ENCODE measurements at places on chromosomes 13 and 19. TPM values are rescaled to one million over a fixed set of nuclear protein-coding genes. Genes with fewer than 3 reads are reported as not detected.

GRCh38 chr13:44181931-44182330 is 191.7 kb upstream of the SERP2 start:
- H3K4me3 ChIP-seq = no peak overlapping the region
- no peak for DNase-seq
- no peak overlapping the region for H3K27ac ChIP-seq
- H3K36me3 ChIP-seq = no peaks in the 10 kb centered on the region
- H3K4me1 ChIP-seq = peaks cover 2% of the 10 kb centered on the region
- peaks cover 30% of the 10 kb centered on the region for H3K27me3 ChIP-seq

- H3K36me3 ChIP-seq = no peaks in the 10 kb centered on the region
- no peak overlapping the region for H3K27ac ChIP-seq
- H3K4me1 ChIP-seq = no peaks in the 10 kb centered on the region
- H3K27me3 ChIP-seq = no peaks in the 10 kb centered on the region
These were observed 106.5 kb downstream of the POSTN start for GRCh38 chr13:37492075-37492474.

DNA sequence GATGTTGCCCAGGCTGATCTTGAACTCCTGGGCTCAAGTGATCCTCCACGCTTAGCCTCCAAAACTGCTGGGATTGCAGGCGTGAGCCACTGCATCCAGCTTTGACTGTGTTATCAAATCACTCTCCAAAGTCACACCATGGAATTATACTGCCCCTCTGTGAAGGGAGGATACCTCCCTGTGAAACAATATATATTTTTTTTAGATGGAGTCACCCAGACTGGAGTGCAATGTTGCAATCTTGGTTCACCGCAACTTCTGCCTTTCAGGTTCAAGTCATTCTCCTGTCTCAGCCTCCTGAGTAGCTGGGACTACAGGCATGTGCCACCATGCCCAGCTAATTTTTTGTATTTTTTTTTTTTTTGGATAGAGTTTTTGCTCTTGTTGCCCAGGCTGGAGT is 7.7 kb downstream of the TYK2 start:
- H3K36me3 ChIP-seq = peaks cover 4% of the 10 kb centered on the region
- peak overlapping the region; percentile 5 for H3K4me3 ChIP-seq
- DNase-seq = no peak
- H3K4me1 ChIP-seq = peaks cover 5% of the 10 kb centered on the region

- DNase-seq = no peak
- peaks cover 3% of the 10 kb centered on the region for H3K4me1 ChIP-seq
- no peak overlapping the region for H3K4me3 ChIP-seq
- H3K27ac ChIP-seq = no peak overlapping the region
- H3K36me3 ChIP-seq = peaks cover 2% of the 10 kb centered on the region
- peaks cover 53% of the 10 kb centered on the region for H3K27me3 ChIP-seq
These were observed 71.2 kb downstream of the SPACA7 start for GRCh38 chr13:112447306-112447705.

GRCh38 chr13:46743191-46743590 is 53.8 kb downstream of the ESD start:
- no peak overlapping the region for H3K4me3 ChIP-seq
- no peaks in the 10 kb centered on the region for H3K27me3 ChIP-seq
- DNase-seq = no peak
- no peak overlapping the region for H3K27ac ChIP-seq
- H3K4me1 ChIP-seq = no peaks in the 10 kb centered on the region
- peaks cover 11% of the 10 kb centered on the region for H3K36me3 ChIP-seq

DNA sequence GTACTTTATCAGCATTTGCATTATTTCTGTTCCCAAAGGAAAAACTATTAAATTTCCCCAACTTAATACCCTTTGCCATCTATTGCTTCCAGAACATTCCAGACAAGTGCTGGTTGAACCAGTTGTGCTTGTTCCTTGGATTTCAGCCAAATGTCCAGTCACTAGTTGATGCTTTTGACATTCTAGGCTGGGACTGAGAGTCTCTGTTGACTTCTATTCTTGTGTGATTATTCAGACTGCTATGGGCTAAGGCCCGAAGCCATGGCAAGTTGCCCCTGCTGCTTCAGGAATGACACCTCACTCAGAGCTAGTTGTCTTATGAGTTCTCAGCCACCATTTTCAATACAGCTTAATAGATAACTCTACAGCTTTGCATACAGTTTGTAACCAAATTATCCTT is 458.1 kb upstream of the ARGLU1 start:
- H3K4me1 ChIP-seq = no peaks in the 10 kb centered on the region
- no peaks in the 10 kb centered on the region for H3K36me3 ChIP-seq
- no peaks in the 10 kb centered on the region for H3K27me3 ChIP-seq

DNA sequence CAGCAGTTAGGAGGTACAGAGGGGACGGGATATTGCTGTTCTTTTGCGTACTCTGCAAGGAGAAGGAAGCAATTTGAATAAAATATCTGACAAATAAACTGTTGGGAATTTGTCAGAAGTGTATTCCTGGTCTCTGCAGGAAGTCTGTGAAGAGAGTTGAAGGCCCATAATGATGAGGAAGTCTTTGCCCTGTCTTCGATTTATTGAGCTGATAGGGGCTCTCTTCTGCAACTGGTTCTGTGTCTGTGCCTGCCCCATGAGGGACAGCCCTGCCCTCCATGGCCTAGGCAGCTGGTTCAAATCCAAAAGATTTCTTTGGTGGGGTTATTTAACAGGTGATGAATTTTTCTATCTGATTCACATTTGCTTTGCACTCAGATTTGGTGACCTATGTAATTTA is 339.7 kb upstream of the EDNRB start:
- no peaks in the 10 kb centered on the region for H3K4me1 ChIP-seq
- H3K27me3 ChIP-seq = no peaks in the 10 kb centered on the region
- no peak overlapping the region for H3K4me3 ChIP-seq
- no peak overlapping the region for H3K27ac ChIP-seq
- H3K36me3 ChIP-seq = no peaks in the 10 kb centered on the region

DNA sequence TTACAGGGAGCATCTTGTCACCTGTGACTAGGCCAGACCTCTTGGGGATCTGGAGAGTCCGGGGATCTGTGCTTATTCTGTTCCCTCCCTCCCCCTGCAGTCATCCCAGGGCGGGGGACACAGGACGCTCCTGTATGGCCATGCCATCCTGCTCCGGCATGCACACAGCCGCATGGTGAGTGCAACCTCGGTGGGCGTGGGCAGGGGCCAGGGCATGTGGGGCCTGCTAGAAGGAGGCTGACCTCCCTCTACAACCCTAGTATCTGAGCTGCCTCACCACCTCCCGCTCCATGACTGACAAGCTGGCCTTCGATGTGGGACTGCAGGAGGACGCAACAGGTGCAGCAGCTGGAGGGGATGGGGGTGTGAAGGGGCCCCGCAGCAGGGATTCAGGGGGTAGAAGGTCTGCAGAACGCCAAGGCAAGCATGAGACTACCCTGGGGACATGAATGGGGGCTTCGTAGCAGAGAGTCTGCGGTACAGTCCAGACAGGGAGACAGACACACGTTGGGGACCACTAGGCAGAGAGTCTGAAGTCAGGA is 10.0 kb downstream of the RYR1 start:
- no peak for DNase-seq
- peaks cover 5% of the 10 kb centered on the region for H3K27me3 ChIP-seq
- H3K4me1 ChIP-seq = peaks cover 9% of the 10 kb centered on the region
- no peak overlapping the region for H3K27ac ChIP-seq

- H3K4me3 ChIP-seq = peak overlapping the region; percentile 69
- peaks cover 50% of the 10 kb centered on the region for H3K27me3 ChIP-seq
- no peaks in the 10 kb centered on the region for H3K36me3 ChIP-seq
- DNase-seq = no peak
- H3K4me1 ChIP-seq = peaks cover 3% of the 10 kb centered on the region
These were observed 346.5 kb downstream of the ZNF536 start for GRCh38 chr19:30718707-30719106.

DNA sequence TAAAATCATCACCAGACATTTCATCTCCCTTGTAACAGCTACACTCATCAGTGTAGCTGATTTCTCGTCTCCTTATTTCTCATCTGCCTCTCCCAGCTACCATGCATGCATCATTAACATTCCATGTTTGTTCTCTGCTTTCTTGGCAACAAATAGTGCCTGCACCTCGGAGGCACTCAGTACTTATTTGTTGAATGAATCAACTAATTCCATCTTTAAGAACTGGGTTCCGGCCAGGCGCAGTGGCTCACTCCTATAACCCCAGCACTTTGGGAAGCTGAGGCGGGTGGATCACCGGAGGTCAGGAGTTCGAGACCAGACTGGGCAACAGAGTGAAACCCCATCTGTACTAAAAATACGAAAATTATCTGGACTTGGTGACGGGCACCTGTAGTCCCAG is 63.9 kb upstream of the GTF3A start:
- peaks cover 2% of the 10 kb centered on the region for H3K4me1 ChIP-seq
- H3K36me3 ChIP-seq = peaks cover 6% of the 10 kb centered on the region
- no peak overlapping the region for H3K27ac ChIP-seq
- DNase-seq = no peak

GRCh38 chr19:38362076-38362945 is 12.1 kb upstream of the PSMD8 start:
- H3K36me3 ChIP-seq = no peaks in the 10 kb centered on the region
- no peak overlapping the region for H3K27ac ChIP-seq

DNA sequence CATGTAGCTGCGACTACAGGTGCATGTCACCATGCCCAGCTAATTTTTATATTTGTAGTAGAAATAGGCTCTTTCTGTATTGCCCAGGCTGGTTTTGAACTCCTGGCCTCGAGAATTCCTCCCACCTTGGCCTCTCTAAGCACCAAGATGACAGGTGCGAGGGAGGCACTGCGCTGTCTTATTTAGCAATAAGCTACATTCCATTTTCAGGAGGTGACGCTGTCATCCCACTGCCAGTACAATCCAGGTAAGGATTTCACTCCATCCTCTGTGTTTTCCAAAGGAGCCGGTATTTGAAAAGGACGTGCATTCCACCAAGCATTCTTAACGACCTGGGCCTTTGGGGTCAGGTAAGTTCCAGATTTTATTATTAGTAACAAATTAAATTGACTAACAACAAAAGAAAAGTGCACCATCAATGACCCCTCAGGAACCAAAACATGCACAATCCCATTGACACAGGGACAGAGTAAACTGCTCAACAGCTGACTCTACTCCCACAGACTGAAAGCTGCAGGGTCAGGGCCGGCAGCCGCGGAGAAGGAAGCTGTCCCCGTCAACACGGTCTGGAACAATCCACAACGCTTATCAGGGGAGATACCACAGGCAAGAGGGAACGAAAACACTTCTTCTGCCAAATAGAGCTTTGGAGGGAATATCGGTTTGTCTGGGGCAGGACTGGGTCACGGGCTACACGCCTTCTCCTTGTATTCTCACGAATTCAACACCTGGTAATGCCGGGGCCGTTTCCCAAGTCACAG is 82.8 kb downstream of the INSR start:
- H3K4me3 ChIP-seq = no peak overlapping the region
- H3K36me3 ChIP-seq = no peaks in the 10 kb centered on the region
- no peak for DNase-seq
- peaks cover 4% of the 10 kb centered on the region for H3K27me3 ChIP-seq

DNA sequence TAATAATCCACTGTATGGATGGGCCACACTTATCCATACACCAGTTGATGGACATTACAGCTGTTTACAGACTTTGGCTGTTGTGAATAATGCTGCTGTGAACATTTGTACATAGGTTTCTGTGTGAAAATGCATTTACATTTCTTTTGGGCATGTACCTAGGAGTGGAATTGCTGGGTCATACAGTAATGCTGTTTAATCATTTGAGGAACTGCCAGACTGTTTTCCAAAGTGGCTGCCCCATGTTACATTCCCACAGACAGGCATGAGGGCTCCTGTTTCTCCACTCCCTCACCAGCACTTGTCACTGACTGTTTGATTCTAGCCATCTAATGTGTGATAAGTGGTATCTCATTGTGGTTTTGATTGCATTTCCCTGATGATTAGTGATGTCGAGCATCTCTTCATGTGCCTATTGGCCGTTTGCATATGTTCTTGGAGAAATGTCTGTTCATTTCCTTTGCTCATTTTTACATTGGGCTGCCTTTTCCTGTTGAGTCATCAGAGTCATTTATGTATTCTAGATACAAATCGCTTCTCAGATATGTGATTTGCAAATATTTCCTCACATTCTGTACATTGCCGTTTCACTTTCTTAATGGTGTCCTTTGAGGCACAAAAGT is 12.8 kb downstream of the TMEM255B start:
- H3K36me3 ChIP-seq = peaks cover 2% of the 10 kb centered on the region
- peaks cover 8% of the 10 kb centered on the region for H3K27me3 ChIP-seq
- no peak overlapping the region for H3K4me3 ChIP-seq
- H3K4me1 ChIP-seq = no peaks in the 10 kb centered on the region
- H3K27ac ChIP-seq = no peak overlapping the region

CCDC159 gene
- 55.8 TPM for total RNA-seq

PSG4 gene
- total RNA-seq = 0.44 TPM

GIPR gene
- 2.3 TPM for total RNA-seq

Data from T-helper 17 cell (primary cell).